ENCODE measurements at places on chromosomes 3 and 15.

- no peak for DNase-seq
Observed at GRCh38 chr3:102450976-102451375, 16.2 kb downstream of the ZPLD1 start.

- peak; percentile 86 for DNase-seq
Observed at GRCh38 chr3:14433106-14433505, 30.7 kb downstream of the SLC6A6 start.

GRCh38 chr3:24476871-24477656 lies 17.6 kb downstream of the THRB start:
- DNase-seq, result no peak

DNA sequence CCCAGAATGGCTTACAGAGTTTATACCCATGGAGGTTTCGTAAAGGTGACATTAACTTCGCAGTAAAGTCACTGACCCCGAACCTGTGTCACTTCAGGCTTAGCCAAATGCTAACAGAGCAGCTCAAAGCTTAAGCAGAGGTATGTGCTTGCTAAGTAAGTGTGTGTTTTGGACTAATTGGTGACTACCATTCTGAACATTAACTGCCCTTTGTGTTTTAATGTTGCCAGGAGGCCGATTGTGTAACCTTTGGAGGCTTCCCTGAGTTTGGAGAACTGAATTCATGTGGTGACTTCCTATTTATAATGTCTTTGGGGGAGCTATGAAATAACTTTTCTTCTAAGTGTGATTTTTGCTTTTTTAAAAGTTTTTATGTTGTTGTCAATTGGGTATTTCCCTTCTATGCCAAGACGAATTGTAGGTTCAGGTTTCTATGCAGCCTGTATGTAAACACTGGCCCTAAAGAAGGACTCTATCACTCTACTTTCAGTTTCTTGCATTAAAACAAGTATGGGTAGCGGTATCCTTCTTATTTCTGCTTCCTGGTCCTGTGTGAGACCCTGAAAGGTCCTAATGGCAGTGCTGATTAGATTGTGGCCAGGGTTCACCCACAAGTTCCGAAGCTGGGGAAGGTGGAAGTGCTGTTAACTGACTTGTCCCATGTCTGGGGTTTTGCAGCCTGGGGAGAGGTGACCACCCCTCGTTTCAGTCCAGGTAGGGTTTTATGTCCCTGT lies 86.3 kb downstream of the IGF1R start:
- no peak for DNase-seq

GRCh38 chr3:60444898-60445437 lies 806.3 kb downstream of the FHIT start:
- no peak for DNase-seq

DNA sequence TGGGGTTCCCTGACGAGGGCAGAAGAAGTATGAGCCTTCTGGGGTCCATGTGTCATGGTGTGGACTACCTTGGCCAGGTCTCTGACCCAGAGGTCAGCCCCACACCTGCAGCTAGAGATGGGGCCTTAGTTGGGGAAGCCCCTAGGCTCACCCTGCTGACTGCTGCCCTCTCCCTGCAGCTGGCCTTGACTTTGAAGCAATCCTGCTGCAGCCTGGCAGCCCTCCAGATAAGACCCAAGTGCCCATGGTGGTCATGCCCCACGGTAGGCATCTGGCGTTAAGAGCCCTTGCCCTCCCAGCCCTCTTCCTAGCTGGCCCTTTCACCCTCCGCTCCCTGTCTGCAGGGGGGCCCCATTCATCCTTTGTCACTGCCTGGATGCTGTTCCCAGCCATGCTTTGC lies 7.4 kb downstream of the APEH start:
- no peak for DNase-seq

Measured in NCI-H2029 (cell line).